Left kidney (tissue), 8 donors: ENCODE measurements at places on chromosomes 7 and 10. TPM values are rescaled to one million over a fixed set of nuclear protein-coding genes. Genes with fewer than 3 reads are reported as not detected.

The MUC3A gene
- polyA plus RNA-seq: 1.2 TPM

DNA sequence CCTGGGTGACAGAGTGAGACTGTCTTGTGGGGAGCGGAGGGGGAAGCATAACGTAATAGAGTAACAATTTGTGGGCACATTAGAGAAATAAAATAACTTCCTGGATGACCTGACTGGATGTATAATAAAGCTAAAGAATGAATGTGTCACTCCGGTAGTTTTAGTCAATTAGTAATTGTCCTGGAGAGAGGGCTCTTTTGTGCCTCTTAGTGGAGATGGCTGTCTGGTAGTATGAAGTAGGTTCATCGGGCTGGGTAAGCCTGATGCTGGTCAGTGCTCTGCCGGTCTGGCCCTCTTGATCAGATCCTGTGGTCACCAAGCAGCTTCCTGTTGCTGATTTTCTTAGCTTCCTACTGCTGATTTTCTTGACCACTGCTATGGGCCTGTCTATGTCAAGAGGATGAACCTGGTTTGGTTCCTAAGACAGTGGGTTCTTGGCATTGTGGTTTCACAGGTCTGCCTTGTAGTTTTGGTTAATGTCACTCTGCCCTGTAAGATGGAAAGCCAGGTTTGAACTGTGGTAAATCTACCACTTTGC lies 34.1 kb downstream of the ZRANB1 start:
- DNase-seq: no peak

DNA sequence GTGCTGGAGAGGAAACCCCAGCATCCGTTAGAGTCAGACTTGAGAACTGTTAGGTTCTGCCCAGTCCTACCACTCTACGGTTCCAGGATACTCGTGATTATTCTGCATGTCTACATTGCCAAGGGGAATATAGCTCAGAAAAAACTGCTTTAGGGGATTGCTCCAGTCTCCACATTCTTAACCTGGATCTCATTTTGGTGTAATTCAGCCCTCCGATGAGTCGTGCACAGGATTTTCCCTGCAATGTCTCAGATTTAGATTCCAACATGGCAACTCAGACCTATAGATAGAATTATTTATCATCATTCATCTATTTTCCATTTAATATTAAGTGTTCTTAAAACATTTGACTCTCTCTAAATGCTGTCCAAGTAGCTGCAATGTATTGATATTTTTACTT lies 121.1 kb upstream of the ZEB1 start:
- no peak for DNase-seq

The ASZ1 gene
- polyA plus RNA-seq: not detected

DNA sequence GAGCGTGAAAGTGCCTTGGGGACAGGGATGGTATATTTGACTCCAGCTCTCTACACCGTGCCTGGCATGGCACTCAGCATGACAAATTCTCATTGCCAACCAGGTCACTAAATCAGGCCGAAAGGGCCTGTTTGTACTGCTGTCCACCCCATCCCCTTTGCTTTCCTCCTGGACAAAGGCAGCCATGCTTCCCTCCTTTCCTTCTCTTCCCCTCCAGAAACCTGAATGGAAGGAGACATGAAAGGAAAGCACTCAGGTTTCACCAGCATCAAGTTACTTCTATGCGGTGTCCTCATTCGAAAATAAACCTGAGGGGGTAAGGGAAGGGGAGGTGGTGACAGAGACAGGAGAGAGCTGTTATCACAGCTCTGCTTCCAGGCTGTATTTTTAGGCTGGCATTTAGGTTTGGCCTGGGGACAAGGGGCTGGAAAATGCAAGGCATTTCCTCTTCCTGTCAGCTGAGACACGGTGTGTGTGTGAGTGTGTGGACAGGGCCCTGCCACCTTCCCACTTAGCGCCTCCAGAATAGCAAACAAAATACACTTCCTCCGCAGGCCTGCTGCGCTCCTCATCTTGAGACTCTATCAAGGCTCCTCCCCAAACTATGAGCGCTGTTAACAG lies 79.9 kb upstream of the COL13A1 start:
- no peak for DNase-seq

The ZMIZ2 gene
- polyA plus RNA-seq: 77.5 TPM

GRCh38 chr10:20624642-20625041 lies 272.5 kb downstream of the NEBL start:
- DNase-seq: no peak

DNA sequence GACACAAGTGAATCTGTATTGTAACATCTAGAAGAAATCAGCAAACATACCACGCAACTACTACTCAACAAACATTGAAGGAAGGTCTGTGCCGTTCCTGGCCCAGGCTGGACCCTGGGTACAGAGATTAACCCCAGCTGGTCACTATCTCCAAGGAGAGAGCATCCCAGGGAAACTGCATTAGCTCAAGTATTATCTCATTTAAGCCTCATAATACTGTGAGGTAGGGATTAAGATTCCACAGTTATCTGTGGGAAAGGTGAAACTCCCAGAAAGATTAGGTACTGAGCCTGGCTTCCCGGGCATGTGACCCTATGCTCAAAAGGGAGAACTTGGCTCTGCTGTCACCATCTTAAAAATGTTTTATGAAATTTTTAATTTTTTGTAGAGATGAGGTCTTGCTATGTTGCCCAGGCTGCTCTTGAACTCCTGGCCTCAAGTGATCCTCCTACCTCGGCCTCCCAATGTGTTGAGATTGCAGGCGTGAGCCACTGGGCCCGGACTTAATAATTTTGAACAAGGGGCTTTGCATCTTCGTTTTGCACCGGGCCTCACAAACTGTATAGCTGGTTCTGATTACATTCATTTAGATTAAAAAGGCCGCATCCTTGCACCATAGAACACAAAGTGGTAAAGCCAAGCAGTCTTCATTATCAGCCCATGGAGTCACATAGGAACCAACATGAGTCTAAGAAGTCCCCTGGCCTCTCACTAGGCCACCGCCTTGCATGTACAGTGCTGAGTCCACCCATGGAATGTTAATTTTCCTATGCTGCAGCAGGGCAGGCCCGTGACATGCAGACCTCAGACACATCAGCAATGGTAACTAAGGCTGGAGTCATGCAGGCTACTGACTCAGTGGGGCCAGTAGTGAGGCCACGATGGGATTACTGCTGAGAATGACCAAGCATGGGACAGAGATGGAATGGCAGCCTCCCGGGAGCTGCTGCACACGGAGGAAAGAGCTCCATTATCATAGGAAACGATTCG lies 5.5 kb upstream of the CTBP2 start:
- DNase-seq: no peak
